ENCODE measurements at places on chromosomes 7 and 10. TPM values are rescaled to one million over a fixed set of nuclear protein-coding genes. Genes with fewer than 3 reads are reported as not detected.

GRCh38 chr10:15353471-15354017 lies 17.5 kb downstream of the FAM171A1 start:
- H3K4me1 ChIP-seq, result no peaks in the 10 kb centered on the region
- H3K4me3 ChIP-seq, result no peak overlapping the region
- H3K36me3 ChIP-seq, result no peaks in the 10 kb centered on the region
- no peaks in the 10 kb centered on the region for H3K27me3 ChIP-seq
- no peak overlapping the region for H3K27ac ChIP-seq

GRCh38 chr10:59720377-59720776 lies 10.7 kb upstream of the SLC16A9 start:
- H3K4me1 ChIP-seq, result no peaks in the 10 kb centered on the region
- no peak overlapping the region for H3K27ac ChIP-seq
- no peak for DNase-seq

- H3K27me3 ChIP-seq, result no peaks in the 10 kb centered on the region
- DNase-seq, result no peak
- no peaks in the 10 kb centered on the region for H3K36me3 ChIP-seq
- no peak overlapping the region for H3K4me3 ChIP-seq
Measured at GRCh38 chr7:109131141-109131540, 561.5 kb downstream of the DNAJB9 start.

The CNNM1 gene
- not detected for total RNA-seq

The NPC1L1 gene
- not detected for total RNA-seq

The ADAM22 gene
- 0.85 TPM for total RNA-seq

The MRLN gene
- not detected for total RNA-seq

The NPSR1 gene
- not detected for total RNA-seq

The PSD gene
- total RNA-seq, result not detected
